ENCODE measurements at places on chromosomes 11 and 22. TPM values are rescaled to one million over a fixed set of nuclear protein-coding genes. Genes with fewer than 3 reads are reported as not detected.

The HORMAD2 gene
- total RNA-seq: not detected

The ZDHHC5 gene
- total RNA-seq: 42.5 TPM

The PKDREJ gene
- total RNA-seq: not detected

The PYGM gene
- total RNA-seq: 1.2 TPM

The OR51B4 gene
- total RNA-seq: not detected

The L3MBTL2 gene
- 28.7 TPM for total RNA-seq

The OR52I1 gene
- total RNA-seq: not detected

The MS4A8 gene
- not detected for total RNA-seq

The TRPC6 gene
- total RNA-seq: under 0.01 TPM

The TUBA8 gene
- not detected for total RNA-seq

The IRAG1 gene
- total RNA-seq: 0.89 TPM

The GLYATL2 gene
- not detected for total RNA-seq

Measured in myometrial cell (primary cell).